A549 treated with RU486 at 1 μM for 4 hours (cell line): ENCODE measurements at places on chromosomes 7 and 10. TPM values are rescaled to one million over a fixed set of nuclear protein-coding genes. Genes with fewer than 3 reads are reported as not detected.

The UPK3B gene
- total RNA-seq, result 11.2 to 20.7 TPM (median 17.7 TPM) in 5 replicates

The PNLIPRP2 gene
- 0.10 to 0.32 TPM in 2 of 5 replicates, not detected in the others for total RNA-seq

The AGMO gene
- total RNA-seq, result 0.64 to 1.2 TPM (median 0.87 TPM) in 5 replicates

The ABCB4 gene
- not detected in 5 replicates for total RNA-seq

The RAPGEF5 gene
- 0.05 to 0.22 TPM (median 0.11 TPM) in 5 replicates for total RNA-seq

The EPHA1 gene
- total RNA-seq, result not detected in 5 replicates

The CEP55 gene
- total RNA-seq, result 47.3 to 72.8 TPM (median 66.7 TPM) in 5 replicates

The HYCC1 gene
- total RNA-seq, result 9.9 to 25.6 TPM (median 18.0 TPM) in 5 replicates

The SFTPD gene
- total RNA-seq, result 0.20 to 0.29 TPM (median 0.21 TPM) in 5 replicates

The LIPF gene
- total RNA-seq, result not detected in 5 replicates

The MEOX2 gene
- not detected in 5 replicates for total RNA-seq

The GIMAP8 gene
- not detected in 5 replicates for total RNA-seq

The LIMK1 gene
- total RNA-seq, result 30.5 to 37.5 TPM (median 32.6 TPM) in 5 replicates

The ASB15 gene
- total RNA-seq, result not detected in 5 replicates

The ANKRD22 gene
- total RNA-seq, result 0.14 to 0.46 TPM (median 0.27 TPM) in 5 replicates

The ADAMTS14 gene
- total RNA-seq, result 0.05 to 0.07 TPM (median 0.06 TPM) in 5 replicates

The TMEM178B gene
- 1.1 to 1.7 TPM (median 1.4 TPM) in 5 replicates for total RNA-seq

The SPDYE2 gene
- not detected in 5 replicates for total RNA-seq

The CALN1 gene
- total RNA-seq, result not detected in 5 replicates

The LRRC18 gene
- total RNA-seq, result not detected in 5 replicates

The RBP3 gene
- total RNA-seq, result not detected in 5 replicates

The ACTL6B gene
- total RNA-seq, result not detected in 5 replicates

The NACAD gene
- total RNA-seq, result 0.12 to 0.48 TPM (median 0.29 TPM) in 5 replicates

The ANKRD2 gene
- 2.8 to 6.8 TPM (median 4.4 TPM) in 5 replicates for total RNA-seq

The PILRA gene
- 3.3 to 6.0 TPM (median 5.8 TPM) in 5 replicates for total RNA-seq

The WIPF3 gene
- 0.53 to 0.78 TPM (median 0.58 TPM) in 5 replicates for total RNA-seq

The ARL3 gene
- total RNA-seq, result 14.7 to 15.2 TPM (median 15.2 TPM) in 5 replicates

The RNF32 gene
- 0.77 to 2.1 TPM (median 1.2 TPM) in 5 replicates for total RNA-seq

The CPXM2 gene
- total RNA-seq, result not detected in 5 replicates

The FAM180A gene
- not detected in 5 replicates for total RNA-seq
